OCI-LY7 (cell line): ENCODE measurements at places on chromosomes 5 and 9. TPM values are rescaled to one million over a fixed set of nuclear protein-coding genes. Genes with fewer than 3 reads are reported as not detected.

Gene PCDHGA10
- 3.4 and 3.9 TPM in 2 replicates for total RNA-seq

Gene SPATA24
- 9.4 and 10.8 TPM in 2 replicates for total RNA-seq

Gene DAB2
- 0.40 TPM in 1 of 2 replicates, not detected in the other for total RNA-seq

Gene TPD52L3
- not detected in 2 replicates for total RNA-seq

Gene ARSI
- not detected in 2 replicates for total RNA-seq

GRCh38 chr5:174191850-174192655 is 146.5 kb downstream of the NSG2 start:
- no peak for DNase-seq

Gene OBP2B
- total RNA-seq = not detected in 2 replicates
